ENCODE measurements at places on chromosomes 13 and 19. TPM values are rescaled to one million over a fixed set of nuclear protein-coding genes. Genes with fewer than 3 reads are reported as not detected.

DNA sequence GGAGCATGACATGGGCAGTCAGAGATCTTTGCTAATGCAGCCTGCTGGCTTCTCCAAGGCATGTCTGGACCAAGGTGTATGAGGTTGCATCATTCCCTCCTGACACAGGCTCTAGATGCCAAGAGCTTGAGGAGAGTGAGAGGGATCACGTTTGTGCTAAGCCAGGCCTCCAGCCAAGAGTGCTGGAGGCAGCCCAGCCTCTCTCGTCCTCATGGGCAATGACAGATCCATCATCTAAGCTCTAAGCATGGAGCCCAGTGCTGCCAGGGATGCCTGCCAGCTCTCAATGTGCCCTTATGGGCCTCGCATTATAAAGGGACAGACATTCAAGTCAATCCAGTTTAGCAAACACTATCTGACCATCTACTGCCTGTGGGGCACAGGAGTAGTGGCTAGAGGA, 136.3 kb upstream of the VSTM2B start:
- no peak for DNase-seq

DNA sequence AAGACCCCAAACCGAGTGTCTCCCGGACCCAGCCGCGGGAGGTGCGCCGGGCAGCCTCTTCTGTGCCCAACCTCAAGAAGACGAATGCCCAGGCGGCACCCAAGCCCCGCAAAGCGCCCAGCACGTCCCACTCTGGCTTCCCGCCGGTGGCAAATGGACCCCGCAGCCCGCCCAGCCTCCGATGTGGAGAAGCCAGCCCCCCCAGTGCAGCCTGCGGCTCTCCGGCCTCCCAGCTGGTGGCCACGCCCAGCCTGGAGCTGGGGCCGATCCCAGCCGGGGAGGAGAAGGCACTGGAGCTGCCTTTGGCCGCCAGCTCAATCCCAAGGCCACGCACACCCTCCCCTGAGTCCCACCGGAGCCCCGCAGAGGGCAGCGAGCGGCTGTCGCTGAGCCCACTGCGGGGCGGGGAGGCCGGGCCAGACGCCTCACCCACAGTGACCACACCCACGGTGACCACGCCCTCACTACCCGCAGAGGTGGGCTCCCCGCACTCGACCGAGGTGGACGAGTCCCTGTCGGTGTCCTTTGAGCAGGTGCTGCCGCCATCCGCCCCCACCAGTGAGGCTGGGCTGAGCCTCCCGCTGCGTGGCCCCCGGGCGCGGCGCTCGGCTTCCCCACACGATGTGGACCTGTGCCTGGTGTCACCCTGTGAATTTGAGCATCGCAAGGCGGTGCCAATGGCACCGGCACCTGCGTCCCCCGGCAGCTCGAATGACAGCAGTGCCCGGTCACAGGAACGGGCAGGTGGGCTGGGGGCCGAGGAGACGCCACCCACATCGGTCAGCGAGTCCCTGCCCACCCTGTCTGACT, 7.9 kb downstream of the MAP1S start:
- DNase-seq = no peak

- no peak for DNase-seq
These were observed 21.9 kb downstream of the CDC16 start for GRCh38 chr13:114256547-114256946.

DNA sequence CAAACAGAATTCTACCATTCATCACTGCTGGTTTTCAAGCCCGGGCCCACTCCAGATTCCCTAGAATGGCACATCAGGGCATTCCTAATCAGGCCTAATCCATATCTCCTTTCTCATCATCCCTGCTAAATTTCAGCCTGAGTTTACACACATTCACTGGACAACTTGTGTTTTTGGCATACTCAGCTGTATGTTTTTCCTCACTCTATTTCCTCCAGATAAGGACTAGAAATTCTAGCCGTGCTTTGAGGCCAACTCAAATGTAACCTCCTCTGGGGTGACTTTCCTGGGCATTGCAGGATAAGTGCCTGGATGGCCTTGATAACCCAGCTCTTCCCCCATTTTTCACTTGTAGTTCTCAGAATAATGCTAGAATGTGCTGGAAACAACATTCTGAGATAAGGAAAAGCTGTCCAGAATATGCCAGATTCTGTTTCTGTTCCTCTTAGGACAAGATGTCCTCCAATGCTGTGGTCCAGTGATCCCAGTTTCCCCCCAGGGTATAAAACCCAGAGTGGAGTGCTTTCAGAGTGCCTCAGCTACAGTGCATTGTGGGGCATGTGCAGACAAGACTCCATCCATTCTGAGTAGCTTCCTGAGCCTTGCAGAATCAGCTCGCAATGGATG, 66.9 kb upstream of the CLDN10 start:
- DNase-seq = no peak

DNA sequence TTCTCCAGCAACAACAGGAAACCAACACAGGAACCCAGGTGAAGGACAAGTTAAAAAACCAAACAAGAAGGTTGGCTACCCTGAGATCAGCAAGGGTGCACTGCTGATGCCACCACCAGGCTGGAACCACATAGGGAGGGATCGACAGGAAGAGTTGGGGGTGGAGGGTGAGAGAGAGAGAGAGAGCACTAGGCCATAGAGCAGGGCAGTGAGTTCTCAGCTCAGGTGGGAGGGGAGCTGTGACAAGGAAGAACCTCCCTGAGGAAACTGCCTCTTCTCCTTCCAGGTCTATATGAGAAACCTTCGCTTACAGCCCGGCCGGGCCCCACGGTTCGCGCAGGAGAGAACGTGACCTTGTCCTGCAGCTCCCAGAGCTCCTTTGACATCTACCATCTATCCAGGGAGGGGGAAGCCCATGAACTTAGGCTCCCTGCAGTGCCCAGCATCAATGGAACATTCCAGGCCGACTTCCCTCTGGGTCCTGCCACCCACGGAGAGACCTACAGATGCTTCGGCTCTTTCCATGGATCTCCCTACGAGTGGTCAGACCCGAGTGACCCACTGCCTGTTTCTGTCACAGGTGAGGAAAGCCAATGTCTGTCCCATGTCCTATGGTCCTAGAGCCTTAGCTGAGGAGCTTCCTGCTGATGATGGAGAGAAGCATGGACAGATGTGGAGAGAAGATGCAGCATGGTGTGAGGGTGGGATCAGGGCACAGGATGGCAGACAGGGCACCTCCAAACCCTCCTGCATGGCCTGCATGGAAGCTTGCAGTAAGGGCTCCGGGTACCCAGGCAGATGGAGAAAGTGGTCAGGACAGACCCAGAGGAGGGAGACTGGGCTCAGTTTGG, 2.5 kb downstream of the KIR2DL4 start:
- DNase-seq = no peak

GRCh38 chr13:111642156-111642767, 321.8 kb downstream of the TEX29 start:
- DNase-seq = no peak

GRCh38 chr13:76971215-76971614, 20.7 kb upstream of the CLN5 start:
- no peak for DNase-seq

Gene KCNN1
- total RNA-seq = 0.15 TPM

- no peak for DNase-seq
These were observed 302.4 kb downstream of the DCT start for GRCh38 chr13:94177041-94177440.

Gene FFAR3
- not detected for total RNA-seq

Gene VSTM2B
- total RNA-seq = not detected

- DNase-seq = no peak
These were observed 334.4 kb downstream of the PCDH9 start for GRCh38 chr13:66895780-66896179.

Measured in CD8-positive, alpha-beta memory T cell (primary cell).